Mesothelial cell of epicardium (in vitro differentiated cells): ENCODE measurements at places on chromosomes 6 and 20. TPM values are rescaled to one million over a fixed set of nuclear protein-coding genes. Genes with fewer than 3 reads are reported as not detected.

- peaks cover 58% of the 10 kb centered on the region for H3K4me1 ChIP-seq
- peak overlapping the region; percentile 90 for H3K27ac ChIP-seq
- peaks cover 1% of the 10 kb centered on the region for H3K36me3 ChIP-seq
- no peak for DNase-seq
- no peak overlapping the region for H3K4me3 ChIP-seq
These were observed 15.0 kb upstream of the TBC1D22B start for GRCh38 chr6:37242429-37243052.

HRH3 gene
- not detected in 3 replicates for total RNA-seq

ATP9A gene
- 77.1 to 80.0 TPM (median 79.1 TPM) in 3 replicates for total RNA-seq

DNA sequence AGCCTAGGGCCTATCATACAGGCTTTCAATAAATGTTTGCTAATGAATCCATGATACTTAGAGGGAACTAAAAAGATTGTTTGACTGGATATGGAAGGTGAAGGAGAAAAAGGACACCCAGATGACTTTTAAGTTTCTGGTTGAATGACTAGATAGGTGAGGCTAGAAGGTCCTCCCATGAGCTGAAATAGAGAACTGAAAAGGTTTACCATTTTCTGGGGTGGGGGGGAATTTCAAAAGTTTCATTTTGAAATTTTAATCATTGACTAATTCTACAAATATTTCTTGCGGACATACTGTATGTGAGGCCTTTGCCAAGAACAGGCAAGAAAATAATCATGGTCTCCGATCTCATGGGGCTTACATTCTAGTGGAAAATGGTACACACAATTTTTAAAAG, 17.9 kb upstream of the ZBTB2 start:
- no peak overlapping the region for H3K27ac ChIP-seq
- no peaks in the 10 kb centered on the region for H3K27me3 ChIP-seq
- DNase-seq: no peak
- H3K4me3 ChIP-seq: no peak overlapping the region

DNA sequence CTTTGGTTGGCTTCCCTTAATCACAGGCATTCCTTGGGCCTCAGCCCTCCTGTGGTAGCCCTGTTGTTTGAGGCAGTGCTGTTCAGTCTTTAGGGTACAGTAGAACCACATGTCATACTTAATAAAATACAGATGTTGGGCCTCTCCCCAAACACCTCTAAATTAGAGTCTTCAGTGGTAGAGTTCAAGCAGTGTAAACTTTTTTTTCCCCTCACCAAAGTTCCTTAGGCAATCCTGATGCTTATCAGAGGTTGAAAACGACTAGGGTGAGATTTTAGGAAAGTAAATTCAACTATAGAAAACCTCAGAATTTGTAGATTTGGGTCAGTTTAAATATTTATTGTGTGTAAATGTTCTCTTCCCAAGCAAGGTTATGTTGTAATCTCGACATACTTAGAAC, 44.6 kb downstream of the BLTP3A start:
- no peak for DNase-seq
- H3K4me1 ChIP-seq: no peaks in the 10 kb centered on the region
- peaks cover 28% of the 10 kb centered on the region for H3K36me3 ChIP-seq

FLRT3 gene
- 98.6 to 101 TPM (median 98.6 TPM) in 3 replicates for total RNA-seq

DNA sequence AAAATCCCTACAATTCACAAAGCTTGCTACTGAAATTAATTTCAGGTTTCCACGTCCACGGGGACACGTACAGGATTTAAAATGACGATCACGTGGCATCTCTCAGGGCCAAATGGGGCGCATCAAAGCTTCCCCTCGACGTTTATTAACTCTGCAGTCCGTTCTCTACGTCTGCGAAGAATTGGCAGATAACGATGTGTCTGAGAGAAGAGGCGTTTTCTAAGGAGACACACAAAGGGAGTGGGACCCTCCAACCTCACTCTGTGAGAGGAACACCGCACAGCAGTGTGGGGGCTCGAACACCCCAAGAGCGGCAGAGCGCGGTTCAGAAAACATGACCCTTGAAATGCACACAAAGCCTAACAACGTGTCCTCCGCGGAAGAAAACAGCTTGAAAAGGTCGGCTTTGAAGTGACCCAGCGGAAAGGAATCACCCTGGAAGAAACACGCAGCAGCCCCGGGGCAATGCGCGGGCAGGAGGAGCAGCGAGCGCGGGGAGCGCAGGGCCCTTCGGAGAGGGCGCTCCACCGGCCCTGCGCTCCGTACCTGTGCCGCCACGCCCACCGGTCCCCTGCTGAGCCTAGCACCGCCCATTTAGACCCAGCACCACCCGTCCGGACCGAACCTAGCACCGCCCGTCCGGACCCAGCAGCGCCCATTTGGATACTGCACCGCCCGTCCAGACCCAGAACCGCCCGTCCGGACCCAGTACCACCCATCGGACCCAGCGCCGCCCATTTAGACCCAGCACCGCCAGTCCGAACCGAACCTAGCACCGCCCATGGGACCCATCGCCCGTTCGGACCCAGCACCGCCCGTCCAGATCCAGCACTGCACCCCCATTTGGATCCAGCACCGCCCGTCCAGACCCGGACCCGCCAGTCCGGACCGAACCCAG, 1.1 kb upstream of the AFDN start:
- peak overlapping the region; percentile 89 for H3K4me3 ChIP-seq
- peaks cover 39% of the 10 kb centered on the region for H3K4me1 ChIP-seq
- peaks cover 7% of the 10 kb centered on the region for H3K36me3 ChIP-seq
- DNase-seq: peak; percentile 58
- H3K27ac ChIP-seq: peak overlapping the region; percentile 95

- H3K4me1 ChIP-seq: peaks cover 22% of the 10 kb centered on the region
- DNase-seq: no peak
- no peaks in the 10 kb centered on the region for H3K27me3 ChIP-seq
- H3K27ac ChIP-seq: no peak overlapping the region
- no peaks in the 10 kb centered on the region for H3K36me3 ChIP-seq
These were observed 128.0 kb upstream of the FAM83B start for GRCh38 chr6:54718541-54719023.

ZNF343 gene
- total RNA-seq: 12.0 to 17.3 TPM (median 14.4 TPM) in 3 replicates

ZNF334 gene
- total RNA-seq: 31.8 to 34.5 TPM (median 32.5 TPM) in 3 replicates

DNA sequence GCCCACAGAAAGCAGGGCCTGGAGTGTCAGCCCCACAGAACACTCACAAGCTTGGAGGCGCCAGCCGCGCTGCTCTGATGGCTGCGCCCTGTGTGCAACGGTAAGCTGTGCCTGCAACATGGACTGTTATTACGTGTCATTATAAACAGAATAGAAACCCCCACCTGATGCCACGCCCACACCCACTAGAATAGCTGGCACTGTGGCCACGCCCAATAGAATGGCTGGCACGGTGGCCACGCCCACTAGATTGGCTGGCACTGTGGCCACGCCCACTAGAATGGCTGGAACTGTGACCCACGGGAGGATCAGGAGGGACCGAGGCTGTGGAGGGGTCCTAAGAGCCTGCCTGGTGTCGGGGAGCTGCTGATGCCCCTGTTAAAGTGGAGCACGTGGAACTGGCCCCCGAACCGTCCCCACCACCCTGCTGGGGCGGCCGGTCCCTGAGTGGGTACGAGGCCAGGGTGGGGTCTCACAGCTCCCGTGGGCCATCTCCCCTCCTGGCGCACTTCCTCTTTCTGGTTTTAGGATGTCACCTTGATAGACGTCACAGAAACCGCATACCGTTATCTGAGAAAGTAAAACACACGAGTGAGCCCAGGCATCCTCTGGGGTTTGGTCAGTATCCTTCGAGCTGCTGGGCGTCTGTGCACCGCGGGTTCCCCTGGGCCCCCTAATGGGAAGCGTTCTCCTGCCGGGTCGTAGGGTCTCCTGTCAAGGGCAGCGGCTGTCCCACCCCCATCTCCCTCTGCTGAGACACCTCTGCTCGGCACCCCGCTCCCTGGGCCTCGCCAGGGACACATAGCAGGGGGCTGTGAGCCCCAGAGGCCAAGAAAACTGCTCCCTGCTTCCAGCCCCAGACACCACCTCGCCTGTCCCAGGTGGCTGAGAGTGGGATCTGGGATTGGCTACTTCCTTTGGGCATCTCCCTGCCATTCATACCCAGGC, 25.4 kb downstream of the SLC17A9 start:
- no peaks in the 10 kb centered on the region for H3K36me3 ChIP-seq
- H3K27ac ChIP-seq: no peak overlapping the region
- no peak for DNase-seq
- peaks cover 89% of the 10 kb centered on the region for H3K27me3 ChIP-seq
- H3K4me1 ChIP-seq: peaks cover 3% of the 10 kb centered on the region
- H3K4me3 ChIP-seq: no peak overlapping the region

BRPF3 gene
- 54.1 to 58.6 TPM (median 57.3 TPM) in 3 replicates for total RNA-seq

GRCh38 chr6:106383573-106383972, 23.1 kb downstream of the CRYBG1 start:
- H3K27me3 ChIP-seq: peaks cover 22% of the 10 kb centered on the region
- H3K4me1 ChIP-seq: no peaks in the 10 kb centered on the region
- no peaks in the 10 kb centered on the region for H3K36me3 ChIP-seq
- no peak overlapping the region for H3K4me3 ChIP-seq

GRCh38 chr6:37171970-37172812, 2.2 kb downstream of the PIM1 start:
- peak overlapping the region; percentile 75 for H3K27ac ChIP-seq
- peaks cover 36% of the 10 kb centered on the region for H3K4me1 ChIP-seq
- H3K36me3 ChIP-seq: peaks cover 20% of the 10 kb centered on the region
- peak; percentile 91 for DNase-seq

ADTRP gene
- total RNA-seq: 3.4 to 4.0 TPM (median 3.8 TPM) in 3 replicates

DNA sequence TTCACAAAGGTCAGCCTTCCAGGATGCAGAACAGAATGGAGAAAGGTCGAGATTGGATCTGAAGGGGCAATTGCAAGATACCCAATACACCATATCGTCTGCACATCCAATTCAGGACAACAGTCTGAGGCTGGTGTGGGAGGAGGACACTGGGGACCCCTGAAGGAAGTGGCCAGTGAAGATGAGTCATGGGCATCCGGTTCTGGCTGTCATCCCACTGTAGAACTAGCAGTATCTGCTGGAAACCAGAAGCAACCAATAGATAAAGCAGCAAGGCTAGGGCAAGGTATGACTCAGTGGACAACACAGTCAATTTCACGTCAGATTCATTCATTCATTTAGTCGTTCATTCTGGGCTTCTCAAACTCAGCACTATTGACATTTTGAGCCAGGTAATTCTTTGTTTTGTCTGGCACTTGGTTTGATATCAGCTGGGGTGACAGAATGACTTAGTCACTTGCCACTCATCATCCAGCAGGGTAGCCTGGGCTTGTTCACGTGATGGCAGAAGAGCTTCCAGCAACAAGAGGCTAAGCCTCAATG, 30.3 kb upstream of the SHLD1 start:
- no peak overlapping the region for H3K27ac ChIP-seq
- no peak for DNase-seq
- H3K4me3 ChIP-seq: no peak overlapping the region
- H3K27me3 ChIP-seq: peaks cover 20% of the 10 kb centered on the region

- H3K27me3 ChIP-seq: no peaks in the 10 kb centered on the region
These were observed 11.4 kb downstream of the ZC3H12D start for GRCh38 chr6:149473080-149474052.

TOMM34 gene
- 43.7 to 47.3 TPM (median 45.6 TPM) in 3 replicates for total RNA-seq

PLA2G7 gene
- 0.45 to 0.54 TPM (median 0.49 TPM) in 3 replicates for total RNA-seq

DNA sequence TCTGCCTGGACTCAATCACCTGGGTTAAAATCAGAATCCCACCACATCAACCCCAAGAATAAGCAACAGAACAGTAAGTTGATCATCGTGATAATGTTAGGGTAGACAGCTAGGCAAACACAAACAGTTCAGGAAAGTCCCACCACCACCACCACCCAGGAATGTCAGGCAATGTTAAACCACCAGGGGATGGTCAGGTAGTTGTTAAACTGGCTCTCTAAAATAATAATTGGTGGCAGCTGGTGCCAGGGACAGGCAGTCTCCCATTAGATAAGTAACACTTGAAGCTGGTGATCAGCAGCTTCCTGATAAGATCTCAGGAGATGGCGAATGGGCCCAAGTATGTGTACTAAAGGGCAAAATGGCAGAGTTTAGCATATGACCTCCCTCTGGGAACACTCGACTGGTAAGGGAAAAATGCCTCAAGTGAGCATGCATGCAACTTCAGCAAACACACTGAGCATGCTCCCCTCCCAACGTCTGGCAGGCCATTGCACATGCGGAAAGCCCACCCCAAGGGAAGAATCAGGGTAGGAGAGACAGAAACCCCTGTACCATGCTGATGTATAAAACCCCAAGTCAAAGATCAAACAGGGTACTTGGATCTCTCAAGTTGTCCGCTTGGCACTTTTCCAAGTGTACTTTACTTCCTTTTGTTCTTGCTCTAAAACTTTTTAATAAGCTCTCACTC, 66.6 kb downstream of the IPCEF1 start:
- peaks cover 5% of the 10 kb centered on the region for H3K36me3 ChIP-seq
- no peak overlapping the region for H3K27ac ChIP-seq
- DNase-seq: no peak

DNA sequence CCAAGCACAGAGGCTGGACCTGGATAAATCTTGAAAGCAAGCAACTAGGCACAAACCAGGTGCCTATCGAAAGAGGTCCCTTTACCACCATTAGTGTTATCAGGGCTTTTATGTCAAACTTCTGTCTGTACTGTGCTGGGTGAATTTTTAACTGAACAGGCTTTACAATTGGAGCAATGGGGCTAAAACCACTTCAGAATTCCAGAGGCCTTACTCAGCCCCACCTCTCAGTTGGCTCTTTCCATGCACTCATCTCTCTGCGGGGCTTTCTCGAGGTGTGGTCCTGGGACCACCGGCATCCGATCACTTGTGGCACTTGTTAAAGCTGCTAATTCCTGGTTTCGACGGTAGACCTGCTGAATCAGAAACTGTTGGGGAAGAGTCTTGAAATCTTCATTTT, 232.5 kb downstream of the SOX4 start:
- H3K4me1 ChIP-seq: peaks cover 62% of the 10 kb centered on the region
- no peaks in the 10 kb centered on the region for H3K27me3 ChIP-seq
- no peak overlapping the region for H3K4me3 ChIP-seq
- peaks cover 1% of the 10 kb centered on the region for H3K36me3 ChIP-seq
- DNase-seq: no peak

DNA sequence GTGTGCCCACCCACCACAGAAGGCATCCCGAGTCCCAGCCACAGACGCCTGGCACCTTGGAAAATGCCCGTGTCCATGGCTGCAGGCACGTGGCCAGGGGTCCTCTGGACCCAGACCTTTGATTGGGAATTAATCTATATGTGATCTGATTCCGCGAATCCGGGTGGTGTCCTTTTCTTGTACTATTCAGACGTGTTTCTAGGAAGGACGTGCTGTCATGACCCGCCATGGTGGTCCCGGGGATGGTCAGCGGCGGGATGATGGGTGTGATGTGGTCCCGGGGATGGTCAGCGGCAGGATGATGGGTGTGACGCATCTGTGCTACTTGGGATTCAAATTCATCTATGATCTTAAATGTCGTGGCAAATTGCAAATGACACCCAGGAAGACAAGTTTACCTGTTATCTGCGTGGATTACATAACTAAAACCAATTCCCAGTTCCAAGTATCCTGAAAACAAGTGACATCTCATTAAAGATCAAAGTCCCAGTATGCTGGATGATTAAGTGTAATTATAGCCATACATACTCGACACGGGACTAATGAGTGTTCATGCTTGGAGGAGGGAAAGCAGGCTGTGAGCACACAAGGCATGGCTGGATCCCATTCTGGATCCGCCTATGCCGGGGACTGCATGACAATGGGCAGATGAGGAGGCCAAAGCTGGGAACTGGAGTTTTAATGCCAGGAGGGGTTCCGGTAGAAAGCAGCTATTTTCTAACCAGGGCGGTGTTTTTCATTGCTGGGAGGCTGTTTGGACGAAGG, 256.5 kb downstream of the TAF4 start:
- peaks cover 5% of the 10 kb centered on the region for H3K4me1 ChIP-seq
- no peak overlapping the region for H3K27ac ChIP-seq
- peaks cover 50% of the 10 kb centered on the region for H3K27me3 ChIP-seq
- no peaks in the 10 kb centered on the region for H3K36me3 ChIP-seq

GRCh38 chr20:16707674-16708073, 22.2 kb upstream of the SNRPB2 start:
- H3K27me3 ChIP-seq: no peaks in the 10 kb centered on the region
- H3K4me3 ChIP-seq: no peak overlapping the region
- H3K27ac ChIP-seq: no peak overlapping the region
- H3K36me3 ChIP-seq: peaks cover 7% of the 10 kb centered on the region
- no peak for DNase-seq

HLA-DRB5 gene
- total RNA-seq: 0.77 to 1.2 TPM (median 0.87 TPM) in 3 replicates
